ENCODE measurements at places on chromosomes 7 and 10.

- DNase-seq: no peak
These were observed 35.3 kb downstream of the RASGEF1A start for GRCh38 chr10:43231523-43232078.

DNA sequence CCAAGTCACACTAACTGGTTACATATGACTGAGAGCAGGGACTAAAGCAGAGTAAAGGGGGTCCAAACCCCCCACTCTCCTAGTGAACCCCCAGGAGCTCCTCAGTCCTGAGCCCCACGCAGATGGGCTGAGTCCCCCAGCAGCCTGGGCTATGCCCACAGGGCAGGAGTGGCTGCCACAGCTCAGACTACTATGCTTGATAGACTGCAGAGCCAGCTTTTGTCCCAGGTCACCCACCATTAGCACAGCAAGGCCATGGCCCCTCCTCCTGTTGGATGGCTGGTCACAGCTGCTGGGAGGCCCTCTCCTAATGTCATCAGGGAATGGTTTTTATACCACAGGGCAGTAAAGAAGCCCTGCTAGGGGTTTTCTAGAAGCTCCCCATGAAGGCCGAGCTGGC lies 46.3 kb upstream of the FGFR2 start:
- no peak for DNase-seq

- DNase-seq: no peak
These were observed 287 bp downstream of the DCLRE1A start for GRCh38 chr10:113853578-113854012.

GRCh38 chr10:88256013-88256680 lies 327.0 kb downstream of the RNLS start:
- DNase-seq: peak; percentile 23

- DNase-seq: no peak
These were observed 31.8 kb downstream of the PCLO start for GRCh38 chr7:83130623-83131545.

DNA sequence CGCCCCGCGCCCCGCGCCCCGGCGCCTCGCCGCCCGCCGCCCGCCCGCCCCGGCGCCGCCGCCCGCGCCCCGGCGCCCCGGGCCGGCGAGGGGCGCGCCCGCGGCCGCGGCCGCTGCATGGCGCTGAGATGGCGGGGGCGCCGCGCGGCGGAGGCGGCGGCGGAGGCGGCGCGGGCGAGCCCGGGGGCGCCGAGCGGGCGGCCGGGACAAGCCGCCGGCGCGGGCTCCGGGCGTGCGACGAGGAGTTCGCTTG lies 174 bp downstream of the ADCY1 start:
- DNase-seq: no peak

- no peak for DNase-seq
These were observed 90.1 kb downstream of the HIF1AN start for GRCh38 chr10:100625816-100626215.

DNA sequence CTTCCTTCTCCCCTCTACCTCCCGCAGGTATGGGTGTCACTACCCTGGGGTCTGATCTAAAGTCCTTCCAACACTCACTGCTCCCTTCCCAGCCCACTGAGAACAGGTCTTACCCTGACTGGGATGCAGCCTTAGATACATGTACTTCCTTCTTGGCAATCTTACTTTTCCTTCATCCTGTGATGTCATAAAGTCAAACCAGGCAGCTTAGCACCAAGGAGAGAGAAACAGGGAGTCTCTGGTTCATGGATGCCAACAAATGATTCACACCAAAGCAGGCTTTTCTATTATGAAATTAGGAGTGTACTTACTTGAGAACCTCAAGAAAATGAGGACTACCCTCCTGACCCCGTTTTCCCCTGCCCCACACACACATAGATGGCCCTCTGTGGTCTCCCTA lies 111.0 kb upstream of the KMT2E start:
- no peak for DNase-seq

DNA sequence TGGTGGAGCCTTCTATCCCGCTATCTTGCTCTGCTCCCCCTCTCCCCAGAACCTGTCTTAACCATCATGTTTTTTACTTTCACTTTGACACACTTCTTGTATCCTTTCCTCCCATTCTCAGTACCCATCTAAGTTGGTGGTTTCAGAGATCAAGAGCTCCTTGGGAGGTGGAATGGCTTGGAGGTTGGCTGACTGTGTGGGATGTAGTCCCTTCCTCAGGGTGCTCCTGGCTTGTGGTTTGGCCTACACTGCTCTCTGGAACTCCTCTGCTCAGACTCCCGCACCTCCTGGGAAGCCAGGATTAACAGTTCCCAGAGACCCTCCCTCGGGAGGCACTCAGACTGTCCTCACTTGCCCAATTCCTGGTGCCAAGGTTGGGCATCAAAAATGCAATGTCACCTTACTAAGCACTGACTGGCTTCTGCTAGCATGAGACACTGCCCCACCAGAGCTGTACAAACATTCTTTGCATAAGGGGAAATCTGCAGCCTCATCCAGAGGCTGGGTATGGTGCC lies 93.1 kb upstream of the NAMPT start:
- DNase-seq: no peak

DNA sequence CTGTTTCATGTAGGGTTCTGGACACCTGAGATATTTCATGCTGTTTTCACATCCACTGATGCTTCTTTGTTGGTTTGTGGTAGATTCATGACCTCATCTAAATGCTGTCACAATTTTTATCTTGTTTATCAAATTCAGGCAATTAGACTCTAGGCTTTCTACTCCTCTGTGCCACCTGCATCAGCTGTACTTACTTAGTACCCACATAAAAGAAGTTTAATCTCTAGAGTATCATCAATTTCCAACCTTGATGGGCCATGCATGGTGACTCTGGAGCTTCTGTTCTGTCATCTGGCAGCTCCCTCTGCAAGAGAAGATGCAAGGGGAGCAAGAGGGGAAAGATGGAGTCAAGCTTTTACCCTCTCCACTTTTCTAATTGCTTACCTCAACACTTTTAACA lies 195.9 kb upstream of the VWC2 start:
- no peak for DNase-seq

DNA sequence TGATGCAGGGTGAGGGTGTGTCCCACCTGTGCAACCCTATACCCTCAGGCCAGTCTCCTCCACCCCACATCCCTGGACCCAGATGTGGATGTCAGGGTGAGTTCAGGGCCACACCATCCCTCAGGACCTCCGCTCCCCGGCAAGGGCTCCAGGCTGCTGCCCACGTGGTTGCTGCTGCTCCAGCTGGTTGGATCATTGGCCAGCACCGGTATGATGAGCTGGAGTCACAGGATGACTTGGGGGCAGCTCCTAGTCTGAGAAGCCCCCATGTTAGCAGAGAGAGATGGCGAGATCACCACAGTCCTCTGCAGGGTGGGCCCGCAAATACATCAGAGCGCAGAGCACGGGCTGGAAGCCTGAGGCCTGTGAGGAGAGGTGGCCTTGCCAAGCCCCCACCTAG lies 103.3 kb upstream of the GDF10 start:
- no peak for DNase-seq

- no peak for DNase-seq
These were observed 37.7 kb downstream of the CDK6 start for GRCh38 chr7:92798517-92799249.

DNA sequence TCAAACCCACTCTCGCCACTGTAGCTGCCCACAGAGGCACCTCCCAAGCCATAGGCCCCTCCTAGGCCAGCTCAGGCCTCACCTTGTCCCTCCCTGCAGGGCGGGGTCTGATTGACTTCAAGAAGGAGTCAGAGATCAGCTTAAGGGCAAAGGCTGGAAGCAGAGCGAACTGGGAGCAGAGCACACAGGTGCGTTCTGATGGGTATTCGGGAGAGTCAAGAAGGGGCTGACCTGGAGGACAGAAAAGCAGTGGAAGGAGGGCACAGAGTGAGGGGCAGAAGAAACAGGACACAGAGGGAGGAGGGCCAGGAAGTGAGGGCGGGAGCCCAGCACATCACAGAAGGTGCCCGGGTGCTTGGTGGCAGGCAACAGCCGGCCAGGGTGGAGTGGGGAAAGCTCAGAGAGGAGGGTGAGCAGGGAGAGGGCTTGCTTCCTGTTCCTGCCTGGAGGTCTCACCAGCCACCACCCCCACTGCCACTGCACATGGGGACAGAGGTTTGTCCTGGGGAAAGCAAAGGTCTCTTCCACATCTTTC lies at the start of gene AOC1:
Gene AOC1 (plus strand): TSS at position 147 of the 535 bp plus-strand sequence. CDS start 3,954 bp downstream, outside the sequence.
- DNase-seq: no peak

- no peak for DNase-seq
These were observed 908.0 kb downstream of the PCDH15 start for GRCh38 chr10:53893061-53893460.

GRCh38 chr7:130303551-130303950 lies 10.6 kb downstream of the CPA4 start:
- no peak for DNase-seq

GRCh38 chr10:35399414-35400009 lies 63.2 kb downstream of the CCNY start:
- no peak for DNase-seq

GRCh38 chr7:75628055-75628454 lies 110.7 kb downstream of the HIP1 start:
- no peak for DNase-seq

GRCh38 chr10:75165684-75166622 lies 44.6 kb upstream of the VDAC2 start:
- no peak for DNase-seq

- no peak for DNase-seq
These were observed 195.4 kb downstream of the MGMT start for GRCh38 chr10:129662426-129662825.

DNA sequence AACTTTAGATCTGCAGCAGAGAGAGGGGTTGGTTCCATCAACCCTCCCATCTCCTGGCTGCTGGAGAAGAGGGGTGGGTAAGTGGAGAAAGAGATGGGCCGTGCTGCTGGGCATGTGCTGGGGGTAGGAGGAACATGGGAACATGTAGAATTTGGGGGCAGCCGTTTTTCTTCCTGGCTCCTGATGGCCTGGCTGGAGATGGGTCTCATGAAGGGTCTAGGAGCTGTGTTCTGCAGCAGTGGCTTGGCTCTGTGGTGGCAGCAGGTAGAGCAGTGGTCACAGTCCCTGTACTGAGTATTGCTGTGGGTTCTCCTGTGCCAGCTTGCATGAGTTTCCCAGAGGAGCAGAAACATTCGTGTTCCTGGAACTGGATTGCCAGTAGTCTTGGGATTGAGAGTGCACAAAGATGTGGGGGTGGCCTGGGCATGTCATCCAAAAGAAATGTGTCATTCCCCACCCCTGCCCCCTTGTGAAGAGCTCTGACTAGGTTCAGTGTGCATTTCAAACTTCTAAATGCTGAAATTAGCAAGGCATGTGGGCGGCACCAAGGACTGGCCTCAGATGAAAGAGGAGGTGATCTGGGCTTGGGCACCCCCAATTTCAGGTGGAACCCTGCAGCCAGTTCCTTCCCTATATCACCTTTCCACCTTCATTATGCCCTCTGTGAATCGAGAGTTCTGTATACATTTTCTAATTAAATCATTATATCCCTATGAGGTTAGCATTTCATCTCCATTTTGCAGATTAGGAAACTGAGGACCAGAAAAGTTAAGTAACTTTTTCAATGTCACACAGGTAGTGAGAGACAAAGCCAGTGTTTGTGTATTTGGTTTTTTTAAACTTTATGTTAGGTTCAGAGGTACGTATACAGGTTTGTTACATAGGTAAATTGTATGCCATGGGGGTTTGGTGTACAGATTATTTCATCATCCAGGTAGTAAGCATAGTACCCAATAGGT lies 2.1 kb downstream of the CHST3 start:
- no peak for DNase-seq

GRCh38 chr7:30671793-30672465 lies 10.3 kb downstream of the CRHR2 start:
- peak; percentile 23 for DNase-seq

DNA sequence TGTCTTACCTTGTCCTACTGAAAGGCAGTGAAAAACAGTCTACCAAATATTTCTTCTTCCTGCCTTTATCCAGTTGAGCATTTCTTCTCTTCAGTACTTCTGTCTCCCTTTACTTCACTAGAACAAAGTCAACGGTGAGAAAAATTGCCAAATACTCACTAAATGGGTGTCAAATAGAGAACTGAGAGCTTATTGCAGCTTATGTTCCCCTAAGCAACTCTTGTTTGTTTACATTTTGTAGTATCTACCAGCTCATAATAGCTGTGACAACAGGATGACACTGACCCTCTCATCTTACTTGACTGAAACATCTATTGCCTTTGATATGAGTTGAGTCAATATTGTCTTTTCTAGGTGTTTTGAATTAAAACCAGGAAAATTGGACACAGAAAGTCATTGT lies 327.9 kb upstream of the SORCS1 start:
- DNase-seq: no peak

- no peak for DNase-seq
These were observed 33.9 kb downstream of the FAM107B start for GRCh38 chr10:14740684-14741247.
